ENCODE measurements at places on chromosomes 5 and 9.
A peak's percentile ranks its signal among the peaks of the same experiment; 100 is the strongest.

- no peak for DNase-seq
These were observed 5.7 kb downstream of the MTRR start for GRCh38 chr5:7874639-7875038.

DNA sequence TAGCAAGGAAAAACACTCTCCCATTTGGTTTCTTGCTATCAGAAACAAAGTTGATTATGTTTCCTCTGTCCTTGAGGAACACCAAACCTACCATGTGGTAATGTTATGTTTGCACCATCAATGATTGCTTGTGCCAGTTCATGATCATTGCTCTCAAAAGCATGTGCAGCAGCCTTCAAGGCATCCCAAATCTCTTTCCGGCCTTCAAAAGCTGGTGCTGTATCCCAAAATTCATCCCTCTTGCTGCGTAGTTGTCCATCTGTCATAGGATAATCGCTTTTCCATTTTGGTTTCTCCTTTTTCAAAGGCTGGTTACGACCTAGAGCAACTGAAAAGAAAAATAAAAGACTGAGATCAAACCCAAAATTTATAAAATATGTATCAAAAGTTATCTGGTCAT is 40.1 kb downstream of the EFCAB9 start:
- no peak for DNase-seq

- DNase-seq, result no peak
These were observed 83.3 kb upstream of the LHFPL2 start for GRCh38 chr5:78731884-78732283.

DNA sequence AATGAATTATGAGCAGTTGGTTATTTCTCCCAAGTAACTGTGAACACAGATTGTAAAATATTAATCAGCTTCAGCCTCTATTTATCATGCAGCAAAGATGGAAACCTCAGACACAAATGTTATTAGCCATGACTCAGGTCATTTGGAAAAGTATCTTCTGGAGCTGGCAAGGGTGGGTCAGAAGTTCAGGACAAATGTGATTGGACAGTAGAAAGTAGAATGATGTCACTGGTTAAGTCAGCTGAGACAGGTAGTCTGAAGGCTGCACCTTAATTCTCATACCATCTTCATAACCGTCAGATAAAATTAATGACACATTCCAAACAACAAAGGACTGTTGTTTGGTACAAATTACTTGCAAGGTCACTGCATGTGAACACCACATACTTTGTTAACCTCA is 140.2 kb downstream of the EMB start:
- no peak for DNase-seq

- DNase-seq, result peak; percentile 24
These were observed 102.7 kb downstream of the OSMR start for GRCh38 chr5:38948501-38948900.

DNA sequence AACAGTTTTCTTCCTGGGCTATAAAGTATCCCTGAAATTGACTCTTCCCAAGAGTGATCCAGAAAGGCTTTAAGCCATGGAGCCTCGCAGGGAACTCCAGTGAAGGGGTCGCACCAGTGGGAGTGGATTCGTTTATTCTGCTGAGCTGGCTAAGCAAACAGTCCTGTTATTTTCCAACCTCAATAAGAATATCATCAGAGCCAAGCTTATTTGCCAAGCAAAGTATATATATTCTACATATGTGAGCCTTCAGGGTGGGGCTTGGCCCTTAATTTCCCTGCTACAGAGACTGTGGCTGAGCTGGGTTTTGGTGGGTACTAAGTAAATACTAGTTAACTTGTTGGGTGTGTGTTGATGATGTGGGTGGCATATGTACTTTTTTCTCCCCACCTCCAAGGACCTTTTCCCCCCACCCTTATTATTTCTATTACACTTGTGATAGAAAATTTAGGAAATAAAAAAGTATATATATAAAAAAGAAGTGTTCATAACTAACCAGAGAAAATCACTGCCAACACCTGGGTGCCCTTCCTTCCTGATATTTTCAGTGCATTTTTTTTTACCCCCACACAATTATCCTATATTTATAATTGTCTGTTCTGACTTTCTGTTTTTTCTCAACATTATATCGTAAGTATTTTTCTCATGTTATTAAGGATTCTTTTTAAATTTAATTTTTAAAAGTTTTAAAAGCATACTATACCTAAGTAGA is 5.3 kb downstream of the GSN start:
- no peak for DNase-seq

GRCh38 chr5:172423379-172424110 is 30.8 kb downstream of the SH3PXD2B start:
- DNase-seq, result no peak

GRCh38 chr5:122967625-122968024 is 68.9 kb downstream of the PPIC start:
- no peak for DNase-seq

DNA sequence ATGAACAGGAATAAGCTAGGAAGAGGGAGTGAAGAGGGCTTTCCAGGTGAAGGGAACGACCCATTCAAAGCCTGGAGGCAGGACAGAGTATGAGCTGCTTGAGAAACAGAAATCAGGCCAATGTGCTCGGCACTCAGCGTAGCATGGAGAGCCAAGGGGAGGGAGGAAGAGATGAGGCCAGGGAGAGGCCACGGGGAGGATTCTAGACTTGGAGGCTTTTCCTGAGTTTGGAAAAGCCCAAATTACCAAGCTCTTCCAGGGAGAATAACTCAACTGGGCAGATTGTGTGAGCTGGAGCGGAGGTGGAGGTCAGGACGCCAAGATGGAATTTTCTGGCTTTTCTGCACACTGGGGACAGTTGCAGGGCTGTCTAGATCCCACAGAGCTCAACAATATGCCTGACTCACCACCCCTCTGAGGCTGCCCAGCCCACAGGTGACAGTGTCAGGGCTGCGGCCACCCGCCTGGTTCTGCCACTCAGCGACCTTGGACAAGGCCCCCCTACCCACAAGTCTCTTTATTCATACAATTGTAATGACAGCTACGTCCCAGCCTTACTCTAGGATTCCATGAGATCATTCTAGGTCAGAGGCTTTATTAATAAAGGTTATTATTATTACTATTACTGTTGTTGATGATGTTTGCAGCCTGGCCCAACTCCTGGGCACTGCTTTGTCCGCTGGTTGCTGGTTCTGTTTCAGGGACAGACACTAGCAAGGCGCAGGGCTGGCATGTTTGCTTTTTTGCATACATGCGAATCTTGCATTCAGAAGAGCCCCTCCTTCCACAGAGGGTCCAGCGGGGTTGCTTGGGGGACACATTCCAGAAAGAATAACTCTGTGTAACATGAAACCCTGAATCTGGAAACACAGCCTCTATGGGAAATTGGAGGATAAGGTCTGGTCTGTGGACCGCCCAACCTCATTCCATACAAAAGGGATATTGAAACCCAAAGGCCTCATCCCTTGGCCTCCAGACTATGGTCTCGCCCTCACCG is 9.4 kb upstream of the LMX1B start:
- no peak for DNase-seq

- DNase-seq, result no peak
These were observed 6.9 kb upstream of the SCAMP1 start for GRCh38 chr5:78353520-78353919.

- no peak for DNase-seq
These were observed 617.3 kb downstream of the CCDC171 start for GRCh38 chr9:16170119-16170518.

Data from fibroblast of skin of right biceps (primary cell).